Karpas-422 (cell line): ENCODE measurements at places on chromosomes 4 and X.

- no peak for DNase-seq
These were observed 55.5 kb downstream of the GSPT2 start for GRCh38 chrX:51798701-51799100.

- no peak for DNase-seq
These were observed 393.8 kb upstream of the GRID2 start for GRCh38 chr4:91909963-91910362.

DNA sequence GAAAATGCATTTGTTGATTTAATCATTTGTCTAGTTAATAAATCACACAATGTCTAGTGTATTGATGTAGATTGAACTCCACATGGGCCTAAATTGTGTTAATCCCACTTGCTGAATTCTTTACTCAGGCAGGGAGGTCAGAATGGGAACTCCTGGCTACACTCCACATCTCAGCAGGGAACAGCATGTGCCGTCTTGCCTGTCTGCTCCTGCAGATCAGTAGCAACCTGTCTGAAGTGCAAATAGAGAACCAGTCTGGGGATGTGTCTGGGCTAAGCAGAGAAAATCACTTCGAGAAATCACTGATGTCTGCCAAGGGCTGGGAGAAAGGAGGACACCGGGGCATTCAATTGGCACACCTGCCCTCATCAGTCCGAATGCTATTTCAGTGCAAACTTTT lies 16.5 kb upstream of the MXRA5 start:
- DNase-seq = no peak

DNA sequence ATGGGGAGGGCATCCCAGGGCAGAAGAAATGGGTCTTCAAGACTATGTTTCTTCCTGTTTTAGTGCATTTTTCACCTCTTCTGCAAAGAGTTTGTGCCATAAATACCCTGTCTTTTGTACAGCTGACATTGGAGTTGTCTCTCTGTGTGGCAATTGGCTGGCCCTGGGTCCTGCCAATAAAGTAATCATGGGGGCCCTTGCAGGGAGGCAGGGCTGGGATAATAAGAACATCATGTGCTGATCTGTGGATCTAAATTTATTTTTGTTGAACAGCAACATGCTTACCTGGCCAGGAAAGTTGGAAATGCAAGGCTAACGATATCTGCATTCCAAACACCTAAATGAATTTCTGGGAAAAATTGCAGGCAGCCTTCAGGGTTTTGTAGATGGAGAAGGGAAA lies 174.6 kb upstream of the GATB start:
- no peak for DNase-seq

DNA sequence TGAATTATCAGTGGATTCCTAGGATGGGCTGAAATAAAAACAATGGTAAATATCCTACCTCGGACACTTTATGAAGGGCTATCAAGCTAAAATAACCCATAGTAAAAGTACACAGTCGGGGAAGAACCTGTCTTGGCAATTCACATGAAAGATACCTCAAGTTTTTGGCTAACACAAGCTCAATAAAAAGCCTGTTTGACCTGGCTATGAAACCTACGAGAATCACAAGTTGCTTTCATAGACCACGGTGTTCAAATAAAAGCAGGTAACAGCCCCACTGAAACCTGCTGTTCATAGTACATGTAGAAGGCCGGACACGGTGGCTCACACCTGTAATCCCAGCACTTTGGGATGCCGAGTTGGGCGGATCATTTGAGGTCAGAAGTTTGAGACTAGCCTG lies 12.3 kb downstream of the RLIM start:
- no peak for DNase-seq

GRCh38 chrX:129706400-129707072 lies 32.2 kb upstream of the XPNPEP2 start:
- no peak for DNase-seq

DNA sequence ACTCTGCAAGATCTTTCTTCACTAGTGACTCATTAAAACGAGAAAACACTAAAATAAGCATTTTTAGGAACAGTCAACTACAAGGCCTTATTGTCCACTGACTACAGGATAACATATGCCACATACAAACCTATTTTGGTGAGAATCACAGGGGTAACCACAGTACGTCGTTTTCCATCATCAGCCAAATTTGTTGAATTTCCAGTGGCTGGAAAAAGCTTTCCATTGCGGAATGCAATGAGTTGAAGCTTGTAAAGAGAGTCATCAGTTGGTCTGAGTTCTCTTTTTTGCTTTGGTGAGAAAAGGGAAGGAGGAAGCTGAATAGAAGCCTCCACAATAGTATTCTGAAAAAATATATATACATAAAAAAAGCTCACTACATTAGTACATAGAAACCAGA lies 102.4 kb downstream of the ADGRA3 start:
- no peak for DNase-seq

- peak; percentile 73 for DNase-seq
These were observed at the start of gene GDI1 for GRCh38 chrX:154436983-154437752. TSS of gene GDI1 (plus strand) at chrX:154437154. CDS start at chrX:154437255, 101 bp downstream.

GRCh38 chrX:20352935-20353336 lies 86.2 kb upstream of the RPS6KA3 start:
- no peak for DNase-seq

DNA sequence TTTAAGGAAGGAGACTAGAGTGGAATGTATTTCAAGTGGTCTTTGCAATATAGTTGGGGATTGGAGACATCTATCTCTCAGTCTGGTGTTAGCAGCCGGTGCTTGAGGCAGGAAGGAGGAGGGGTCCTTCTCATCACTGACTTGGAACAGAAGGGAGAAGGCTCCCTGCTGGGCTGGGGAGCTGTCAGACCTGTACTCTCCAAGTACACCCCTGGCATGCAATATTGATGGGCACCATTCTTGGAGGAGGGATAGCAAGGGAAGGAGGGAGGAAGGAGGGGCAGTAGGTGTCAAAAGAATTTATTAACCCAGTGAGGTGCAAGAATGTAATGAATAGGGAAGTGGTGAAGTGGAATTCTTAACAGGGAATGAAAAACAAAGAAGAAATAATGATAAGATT lies 338.8 kb downstream of the UNC5C start:
- no peak for DNase-seq

GRCh38 chr4:30716681-30717207 lies 3.4 kb upstream of the PCDH7 start:
- no peak for DNase-seq

- no peak for DNase-seq
These were observed 230.8 kb downstream of the TMEM47 start for GRCh38 chrX:34426334-34426733.

- DNase-seq = no peak
These were observed 240.0 kb upstream of the PSAPL1 start for GRCh38 chr4:7674706-7675105.

DNA sequence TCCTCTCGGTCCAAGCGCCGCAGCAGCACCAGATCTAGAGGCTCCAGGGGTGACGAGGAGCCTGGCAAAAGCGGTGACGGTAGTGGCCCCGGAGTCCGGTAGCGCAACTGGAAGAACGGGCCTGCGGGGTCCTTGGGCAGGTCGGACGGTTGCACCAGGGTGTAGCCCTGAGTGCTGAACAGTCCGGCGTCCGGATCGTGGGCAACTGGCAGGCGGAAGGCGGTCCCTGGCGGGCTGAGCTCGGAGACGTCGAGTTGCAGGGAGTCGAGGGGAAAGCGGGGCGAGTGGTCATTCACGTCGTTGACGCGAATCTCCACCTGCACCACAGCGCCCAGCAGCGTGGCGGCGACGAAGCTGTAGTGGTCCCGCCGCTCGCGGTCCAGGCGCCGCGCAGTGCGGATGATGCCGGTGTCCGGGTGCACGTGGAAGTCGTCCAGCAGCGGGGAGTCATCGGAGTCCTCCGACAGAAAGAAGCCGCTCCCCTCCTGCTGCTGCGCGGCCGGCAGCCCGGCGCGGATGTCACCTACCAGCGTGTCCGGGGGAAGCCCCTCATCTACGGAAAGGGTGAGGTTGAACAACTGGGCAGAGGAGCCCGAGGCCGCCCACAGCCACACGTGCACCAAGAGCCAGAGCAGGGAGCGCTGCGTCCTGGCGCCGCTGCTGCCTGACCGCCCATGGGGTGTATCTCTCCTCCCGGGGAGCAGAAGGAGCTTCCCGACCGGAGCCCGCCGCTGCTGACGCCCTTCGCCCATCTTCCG lies 837 bp downstream of the DCHS2 start:
- no peak for DNase-seq

- DNase-seq = no peak
These were observed 420.1 kb upstream of the INTU start for GRCh38 chr4:127212701-127213100.

GRCh38 chr4:85617202-85617601 lies 142.3 kb downstream of the ARHGAP24 start:
- no peak for DNase-seq

- no peak for DNase-seq
These were observed 66.0 kb upstream of the CHRNA9 start for GRCh38 chr4:40269133-40269532.

- no peak for DNase-seq
These were observed 23.6 kb downstream of the MORC4 start for GRCh38 chrX:106976416-106976815.

DNA sequence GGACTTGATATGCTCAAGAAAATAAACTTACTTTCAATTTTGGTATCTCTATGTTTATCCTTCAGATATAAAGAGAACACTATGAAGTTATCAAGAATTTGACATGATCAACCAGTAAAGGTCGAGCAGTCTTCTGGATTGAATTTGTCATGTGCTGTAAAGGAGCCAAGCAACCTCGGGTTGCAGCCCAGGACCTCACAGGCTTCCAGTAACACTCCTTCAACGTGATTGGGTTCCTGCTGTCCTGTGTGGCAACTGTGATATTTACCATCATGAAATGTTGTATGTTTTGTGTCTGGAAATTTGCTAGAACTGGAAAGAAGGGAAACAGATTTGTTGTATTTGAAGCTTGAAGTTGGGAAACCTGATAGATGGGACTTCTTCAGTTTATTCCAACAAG lies 52.0 kb upstream of the UGT2B7 start:
- no peak for DNase-seq

- no peak for DNase-seq
These were observed 3.6 kb upstream of the KLHL2 start for GRCh38 chr4:165203541-165204461.

DNA sequence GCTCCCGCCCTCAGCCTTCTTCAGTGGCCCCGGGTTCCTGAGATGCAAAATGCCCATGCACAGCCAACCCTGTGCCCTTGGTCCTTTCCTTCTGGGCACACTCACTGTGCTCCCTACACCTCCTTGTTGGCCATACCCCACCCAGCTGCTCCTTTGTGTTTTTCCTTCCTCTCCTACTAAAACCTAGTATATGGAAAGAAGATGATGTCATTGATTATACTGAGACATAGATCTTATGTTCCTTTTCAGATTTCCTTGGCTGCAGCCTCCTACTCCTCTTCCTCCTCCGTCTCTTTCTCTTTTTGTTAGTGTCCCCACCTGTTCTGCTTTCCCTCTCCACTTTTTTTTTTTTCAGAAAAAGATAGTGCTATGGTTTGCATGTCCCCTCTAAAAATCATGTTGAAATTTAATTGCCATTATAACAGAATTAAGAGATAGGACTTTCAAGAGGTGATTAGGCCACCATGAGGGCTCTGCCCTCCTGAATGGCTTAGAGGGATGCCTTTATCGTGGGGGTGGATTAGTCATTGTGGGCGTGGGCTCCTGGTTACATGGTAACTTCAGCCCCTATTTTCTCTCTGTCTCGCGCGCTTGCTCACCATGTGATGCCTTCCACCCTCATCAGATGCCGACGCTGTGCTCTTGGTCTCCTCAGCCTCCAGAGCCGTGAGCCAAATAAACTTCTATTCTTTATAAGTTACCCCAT lies 254.9 kb upstream of the GATB start:
- no peak for DNase-seq

DNA sequence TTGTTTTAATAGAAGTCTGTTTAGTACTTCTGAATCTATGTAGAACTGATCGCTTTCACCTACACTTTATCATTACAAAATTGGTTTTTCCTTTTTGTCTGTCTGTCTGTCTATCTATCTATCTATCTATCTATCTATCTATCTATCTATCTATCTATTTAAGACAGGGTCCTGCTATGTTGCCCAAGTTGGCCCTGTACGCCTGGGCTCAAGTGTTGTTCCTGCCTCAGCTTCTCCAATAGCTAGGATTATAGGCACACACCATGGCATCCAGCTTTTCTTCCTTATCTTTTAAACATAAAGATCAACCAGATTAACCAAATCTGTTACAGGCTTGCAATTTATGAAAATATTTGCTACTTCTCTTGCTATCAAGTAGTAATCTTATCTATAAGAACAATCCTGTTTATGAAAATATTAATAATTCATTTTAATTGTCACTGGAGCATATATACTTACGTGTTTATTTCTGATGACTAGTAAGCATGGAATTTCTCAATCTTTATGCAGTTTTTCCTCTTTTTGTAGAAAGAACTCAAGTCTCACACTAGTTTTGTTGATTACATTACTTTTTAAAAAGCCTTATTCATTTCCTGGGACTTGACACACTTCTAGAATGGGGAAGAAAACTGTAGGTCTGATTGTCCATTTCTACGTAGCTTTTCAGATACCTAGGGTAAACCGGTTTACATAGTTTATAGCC lies 24.5 kb downstream of the KIAA0232 start:
- no peak for DNase-seq

DNA sequence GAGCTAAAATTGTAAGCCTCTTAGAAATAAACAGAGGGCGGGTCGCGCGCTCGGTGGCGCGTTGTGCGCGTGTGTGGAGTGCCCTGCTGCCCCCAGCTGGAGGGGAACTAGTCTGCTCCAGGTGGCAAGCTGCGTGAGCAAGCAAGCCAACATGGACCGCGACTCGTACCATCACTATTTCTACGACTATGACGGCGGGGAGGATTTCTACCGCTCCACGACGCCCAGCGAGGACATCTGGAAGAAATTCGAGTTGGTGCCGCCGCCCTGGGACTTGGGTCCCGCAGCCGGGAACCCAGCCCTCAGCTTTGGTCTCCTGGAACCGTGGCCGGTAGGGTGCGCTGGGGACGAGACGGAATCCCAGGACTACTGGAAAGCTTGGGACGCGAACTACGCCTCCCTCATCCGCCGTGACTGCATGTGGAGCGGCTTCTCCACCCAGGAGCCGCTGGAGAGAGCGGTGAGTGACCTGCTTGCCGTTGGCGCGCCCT lies 66.1 kb downstream of the DNAAF6 start:
- DNase-seq = no peak

- DNase-seq = no peak
These were observed 1.0 kb upstream of the STARD8 start for GRCh38 chrX:68646421-68646820.

DNA sequence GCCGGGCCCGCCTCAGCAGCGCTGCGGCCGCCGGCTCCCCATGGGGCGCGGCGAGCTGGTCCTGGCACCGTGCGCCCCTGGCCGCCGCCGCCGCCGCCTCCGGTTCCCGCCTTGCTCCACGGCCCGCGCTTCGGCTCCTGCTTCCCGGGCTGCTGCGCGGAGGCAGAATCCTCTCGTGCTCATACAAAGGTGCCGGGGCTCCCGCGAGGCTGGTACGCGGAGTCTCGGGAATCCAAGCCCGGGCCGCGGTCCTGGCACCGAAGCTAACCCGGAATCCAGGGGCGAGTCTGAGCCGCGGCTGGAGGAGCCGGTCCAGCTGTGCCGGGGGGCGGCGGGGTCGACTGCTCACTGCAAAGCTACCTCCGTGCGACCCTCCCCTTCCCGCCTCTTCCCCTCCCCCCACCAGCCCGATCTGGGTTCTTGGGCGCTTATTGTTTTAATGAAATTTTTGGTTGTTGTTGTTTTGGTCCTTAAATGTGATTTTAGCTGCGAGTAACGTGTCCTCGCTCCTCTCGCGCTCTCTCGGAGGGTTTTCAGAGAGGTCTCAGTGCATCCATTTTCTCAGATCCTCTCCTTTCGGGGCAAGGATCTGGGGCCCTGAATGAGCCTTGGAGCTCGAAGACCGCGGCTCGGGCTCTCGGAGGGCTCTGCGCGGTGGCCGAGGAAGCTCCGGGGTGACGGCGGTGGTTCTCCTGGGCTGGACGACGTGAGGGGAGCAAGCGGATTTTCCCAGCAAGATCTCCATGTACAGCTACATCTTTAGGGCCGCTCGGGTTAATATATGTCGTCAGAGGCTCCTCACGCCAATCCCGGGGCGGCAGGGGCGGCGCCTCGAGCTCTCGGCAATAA lies at the start of gene HAND2:
Gene HAND2 (minus strand): TSS at position 753 of the 849 bp plus-strand sequence. CDS start 940 bp downstream, outside the sequence.
- no peak for DNase-seq
